ENCODE measurements at places on chromosomes 5 and 9.

- no peak for DNase-seq
Measured at GRCh38 chr9:117957267-117957666, 253.1 kb downstream of the TLR4 start.

DNA sequence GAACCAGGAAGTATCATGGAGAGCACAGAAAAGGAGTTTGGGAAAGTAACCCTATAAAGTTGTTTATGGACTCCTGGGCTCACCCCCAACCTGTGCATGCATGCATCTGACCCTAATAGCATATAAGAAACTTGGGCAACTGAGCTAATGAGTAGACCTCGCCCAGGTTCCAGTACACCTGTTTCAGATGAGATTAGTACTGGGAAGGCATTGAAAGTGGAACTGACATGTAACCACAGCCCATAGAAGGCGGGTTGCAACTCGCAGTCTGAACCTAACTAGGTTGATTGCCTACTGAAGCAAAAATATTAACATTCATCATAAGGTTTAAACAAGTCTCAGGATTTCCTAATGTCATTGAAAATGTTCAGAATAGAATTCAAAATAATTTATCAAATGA, 87.0 kb downstream of the WNK2 start:
- DNase-seq, result no peak

GRCh38 chr9:124452841-124453585, 2.8 kb downstream of the ADGRD2 start:
- DNase-seq, result no peak

- DNase-seq, result no peak
Measured at GRCh38 chr9:98415782-98416181, 160.3 kb upstream of the TBC1D2 start.

GRCh38 chr5:105751908-105752307, 1918.8 kb downstream of the EFNA5 start:
- no peak for DNase-seq

GRCh38 chr9:129171993-129172751, 5.9 kb downstream of the IER5L start:
- DNase-seq, result no peak

DNA sequence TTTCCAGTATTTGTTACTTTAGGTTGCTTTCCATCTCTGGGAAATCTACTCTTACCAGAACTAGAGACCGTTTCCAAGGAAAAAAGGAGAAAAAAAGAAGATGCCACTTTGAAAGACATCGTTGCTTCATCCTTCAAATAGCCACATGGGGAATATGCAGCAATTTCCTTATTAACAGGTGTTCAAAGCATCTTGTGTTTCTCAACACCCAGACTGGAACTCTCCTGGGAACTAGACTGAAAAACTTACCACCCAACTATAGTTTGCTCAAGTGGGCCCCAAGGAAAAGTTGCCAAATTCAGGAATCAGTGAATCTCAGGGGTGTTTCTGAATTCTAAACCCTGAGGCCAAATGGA, 80.0 kb upstream of the JAK2 start:
- DNase-seq, result no peak

DNA sequence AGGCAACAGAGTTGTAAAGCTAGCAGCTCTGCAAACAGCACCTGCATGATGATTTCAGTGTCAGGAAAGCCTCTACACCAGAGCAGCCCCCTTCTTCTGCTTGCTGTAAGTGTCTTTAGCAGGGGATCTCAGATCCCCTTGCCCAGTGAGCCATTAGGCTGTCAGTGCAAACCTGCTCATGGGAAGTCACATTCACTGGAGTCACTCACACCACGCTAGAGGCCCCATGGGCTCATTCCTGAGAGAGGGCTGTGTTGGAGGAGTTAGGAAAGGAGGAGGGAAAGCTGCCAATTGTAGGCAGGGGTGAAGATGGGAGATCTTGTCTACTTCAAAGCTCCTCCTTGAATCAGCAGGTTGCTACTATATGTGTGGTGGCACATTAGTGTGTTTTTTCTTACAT, 275.2 kb downstream of the SMARCA2 start:
- no peak for DNase-seq

Data from activated naive CD4-positive, alpha-beta T cell (primary cell).